ENCODE measurements at places on chromosomes 12 and 14.

DNA sequence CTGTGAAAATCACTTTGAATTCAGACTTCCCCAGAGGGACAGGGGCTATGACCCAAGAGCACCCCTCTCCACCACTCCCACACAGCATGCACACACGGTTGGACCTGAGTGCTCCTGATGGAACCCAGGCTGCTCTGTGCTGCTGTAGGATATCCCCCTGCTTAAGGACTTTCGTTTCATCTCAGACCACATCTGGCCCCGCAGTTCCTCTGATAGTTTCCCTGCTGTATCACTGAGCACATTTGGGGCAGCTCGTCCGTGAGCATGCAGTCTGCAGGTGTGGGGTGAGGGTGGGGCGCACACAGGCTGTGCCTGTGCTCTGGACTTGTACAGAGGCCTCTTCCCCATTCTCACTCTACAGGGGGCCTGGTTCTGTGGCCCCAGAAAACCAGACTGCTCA lies 345.2 kb upstream of the FKBP4 start:
- no peak for DNase-seq

DNA sequence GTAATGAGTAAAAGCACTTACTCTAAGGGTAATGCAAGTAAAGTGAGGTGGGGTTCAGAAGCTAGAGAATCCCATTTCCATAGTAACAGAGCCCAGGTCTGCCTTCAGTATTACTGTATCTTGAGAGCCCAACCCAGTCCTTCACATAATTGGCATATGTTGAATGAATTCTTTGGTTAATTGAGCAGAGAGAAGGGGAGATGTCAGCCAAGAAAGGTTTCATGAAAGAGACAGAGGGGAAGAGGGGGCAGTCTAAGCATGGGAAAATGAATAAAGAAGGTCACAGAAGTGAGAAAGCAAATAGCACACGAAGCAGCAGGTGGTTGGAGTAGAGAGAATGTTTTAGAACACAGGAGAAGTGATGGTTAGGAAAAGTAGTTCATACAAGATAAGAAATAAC lies 371.1 kb downstream of the SEC23A start:
- DNase-seq: no peak

GRCh38 chr14:104953097-104953496 lies 25.1 kb downstream of the AHNAK2 start:
- DNase-seq: no peak

- no peak for DNase-seq
Measured at GRCh38 chr14:23639048-23639890, 3.1 kb downstream of the DHRS2 start.

DNA sequence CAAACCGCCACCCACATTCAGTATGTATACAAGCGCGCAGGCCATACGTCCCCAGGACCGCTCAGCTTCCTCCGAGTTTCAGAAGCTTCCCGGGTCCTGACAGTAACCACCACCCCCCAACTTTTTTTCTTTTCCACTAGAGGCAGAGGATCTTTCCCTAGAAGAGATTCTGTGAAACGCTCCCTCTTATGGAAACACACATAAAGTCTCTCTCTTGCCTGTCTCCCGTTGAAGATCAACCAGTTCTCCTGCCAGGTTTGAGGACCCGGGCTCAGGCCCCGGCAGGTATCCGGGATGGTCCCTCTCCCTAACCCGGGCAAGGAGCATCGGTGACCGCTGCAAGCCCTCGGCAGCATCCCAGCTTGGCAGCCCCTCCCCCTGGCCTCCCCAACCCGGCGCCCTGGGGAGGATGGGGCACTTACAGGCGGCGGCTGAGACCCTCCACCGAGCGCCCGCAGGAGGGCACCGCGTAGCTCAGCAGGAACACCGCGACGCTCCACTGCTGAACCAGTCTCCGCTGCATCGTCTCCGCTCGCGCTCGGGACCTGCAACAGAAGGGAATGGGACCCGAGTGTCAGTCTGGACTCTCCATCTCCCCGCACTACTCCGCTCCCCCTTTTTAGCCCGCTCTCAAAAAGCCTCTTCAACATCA lies 3.4 kb downstream of the PTHLH start:
- DNase-seq: no peak

DNA sequence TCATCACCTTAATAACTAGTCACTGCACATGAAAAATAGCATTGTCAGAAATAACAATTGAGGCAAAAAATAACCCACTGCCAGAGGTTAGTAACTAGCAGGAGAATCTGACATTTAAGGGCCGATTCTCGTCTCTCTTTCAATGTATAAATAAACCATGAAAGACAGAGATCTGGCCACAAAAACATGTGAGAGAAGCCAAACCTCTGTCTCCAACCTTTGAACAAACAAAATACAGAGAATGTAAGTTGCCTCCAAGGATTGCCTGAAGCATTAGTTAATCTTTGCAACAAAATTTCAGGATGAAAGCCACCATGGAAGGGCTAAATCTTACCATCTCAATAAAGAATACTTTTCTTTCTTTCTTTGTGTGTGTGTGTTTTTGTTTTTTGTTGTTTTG lies 257.4 kb upstream of the TMTC1 start:
- no peak for DNase-seq

DNA sequence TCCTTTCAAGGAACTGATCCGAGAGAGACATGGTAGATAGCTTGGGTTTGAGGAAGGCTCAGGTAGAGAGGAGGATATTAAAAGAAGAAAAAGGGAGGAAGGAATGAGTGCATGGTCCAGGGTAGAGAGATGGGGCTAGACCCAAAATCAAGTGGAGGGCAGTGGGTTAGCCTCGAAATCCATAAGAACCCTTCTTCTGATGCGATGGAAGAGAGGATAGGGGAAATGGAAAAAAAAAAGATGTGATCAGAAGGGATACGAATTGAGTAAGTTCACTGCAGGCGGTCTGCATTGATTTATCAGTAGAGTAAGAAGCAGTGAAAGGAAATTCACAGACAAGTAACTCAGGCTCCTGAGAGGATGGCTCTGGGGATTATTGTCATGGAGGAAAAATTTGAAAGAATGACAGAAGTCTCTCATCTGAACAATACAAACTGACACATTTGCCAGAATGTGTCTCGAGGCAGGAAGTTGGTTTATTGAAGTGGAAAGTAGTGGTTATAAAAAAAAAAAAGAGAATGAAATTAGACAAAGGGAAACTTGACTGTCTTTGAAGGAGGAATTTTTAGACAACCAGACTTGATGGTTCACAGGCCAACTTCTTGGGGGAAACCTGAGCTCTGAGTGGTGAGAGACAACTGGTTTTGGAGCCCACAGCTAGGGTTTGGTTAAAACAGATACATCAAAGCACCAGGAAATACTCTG lies 10.2 kb downstream of the PPFIBP1 start:
- DNase-seq: no peak

GRCh38 chr14:45838597-45838996 lies 585.6 kb upstream of the MIS18BP1 start:
- no peak for DNase-seq

DNA sequence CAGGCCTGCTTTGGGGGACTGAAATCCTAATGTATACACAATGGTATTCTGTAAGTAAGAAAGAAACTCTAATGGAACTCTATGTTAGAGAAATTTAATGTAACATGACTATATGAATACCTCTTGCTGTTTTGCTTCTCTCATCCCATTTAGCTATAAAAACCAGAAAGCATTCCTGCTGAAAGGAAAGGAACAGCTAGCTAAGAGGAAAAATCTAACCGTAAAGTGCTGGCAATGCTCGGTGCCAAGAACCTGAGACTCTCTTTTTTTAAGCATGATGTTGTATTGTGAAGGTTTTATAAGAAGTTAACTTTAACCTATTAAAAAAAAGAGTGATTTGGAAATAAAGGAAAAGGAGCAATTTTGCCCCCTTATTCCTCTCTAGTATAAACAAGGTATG lies 75.6 kb upstream of the DACT1 start:
- DNase-seq: no peak

DNA sequence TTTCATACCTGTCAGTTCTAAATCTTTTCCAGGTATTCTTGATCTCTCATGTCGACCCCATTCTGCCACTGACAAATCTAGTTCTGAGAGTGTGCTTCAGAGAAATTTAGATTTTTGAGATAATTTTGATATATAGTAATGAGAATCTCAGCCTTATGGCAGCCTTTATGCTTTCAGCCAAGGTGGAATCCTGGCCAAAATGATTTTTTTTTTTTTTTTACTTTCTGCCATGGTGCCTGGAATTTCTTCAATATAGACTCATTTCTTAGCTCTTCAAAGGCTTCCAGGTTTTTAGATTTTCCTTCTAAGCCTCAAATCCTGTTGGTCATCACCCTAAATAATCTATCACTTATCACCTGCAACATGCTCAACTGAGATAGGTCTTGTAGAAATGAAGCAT lies 926.6 kb downstream of the NRXN3 start:
- no peak for DNase-seq

- DNase-seq: no peak
Measured at GRCh38 chr14:103194256-103195045, 71.2 kb downstream of the TNFAIP2 start.

GRCh38 chr14:96224480-96225096 lies 19.9 kb downstream of the BDKRB2 start:
- DNase-seq: no peak

- DNase-seq: no peak
Measured at GRCh38 chr12:93168751-93169150, 209.0 kb upstream of the NUDT4 start.

GRCh38 chr14:54931598-54932340 lies 29.1 kb upstream of the GCH1 start:
- DNase-seq: no peak

DNA sequence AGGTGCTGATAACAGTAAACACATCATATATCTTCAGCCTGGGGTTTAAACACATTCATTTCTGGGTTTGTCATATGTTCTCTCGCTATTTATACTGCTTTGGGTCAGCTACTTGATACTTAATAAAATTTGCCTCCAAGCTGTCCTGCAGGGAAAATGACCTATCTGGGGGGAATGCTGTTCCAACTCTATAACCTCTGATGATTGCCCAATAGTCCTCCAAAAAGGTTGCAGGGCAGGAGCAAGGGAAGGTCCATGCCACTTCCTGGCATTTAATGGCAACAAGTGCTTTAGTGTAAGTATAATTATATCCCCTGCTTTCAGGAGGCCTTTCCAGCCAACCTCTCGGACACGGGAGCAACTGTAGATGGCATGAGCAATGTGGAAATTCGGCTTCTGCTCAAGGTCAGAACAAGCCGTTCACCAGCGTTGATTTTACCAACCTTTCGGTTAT lies 198.0 kb upstream of the EEA1 start:
- no peak for DNase-seq

GRCh38 chr14:25150934-25151790 lies 101.2 kb upstream of the STXBP6 start:
- DNase-seq: peak; percentile 48

DNA sequence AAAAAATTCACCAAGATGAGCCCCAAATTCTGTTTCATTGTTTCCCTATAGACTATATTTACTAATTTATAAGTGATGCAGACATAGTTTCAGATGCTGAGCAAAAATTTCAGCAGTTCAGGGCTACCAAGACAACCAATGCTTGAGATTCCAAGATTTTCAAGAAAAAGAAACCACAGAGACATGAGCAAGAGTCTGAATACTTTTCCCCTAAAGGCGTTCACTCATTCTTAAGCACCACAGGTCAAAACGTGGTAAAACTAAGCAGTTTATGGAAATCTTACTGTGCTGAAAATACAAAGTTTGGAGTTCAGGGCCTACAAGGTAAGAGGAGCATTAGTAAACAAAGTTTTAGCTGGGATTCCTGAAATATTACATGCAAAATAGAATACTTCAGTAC lies 221.2 kb downstream of the KCNH5 start:
- no peak for DNase-seq

- DNase-seq: no peak
Measured at GRCh38 chr14:79260406-79260805, 950.9 kb downstream of the DIO2 start.

DNA sequence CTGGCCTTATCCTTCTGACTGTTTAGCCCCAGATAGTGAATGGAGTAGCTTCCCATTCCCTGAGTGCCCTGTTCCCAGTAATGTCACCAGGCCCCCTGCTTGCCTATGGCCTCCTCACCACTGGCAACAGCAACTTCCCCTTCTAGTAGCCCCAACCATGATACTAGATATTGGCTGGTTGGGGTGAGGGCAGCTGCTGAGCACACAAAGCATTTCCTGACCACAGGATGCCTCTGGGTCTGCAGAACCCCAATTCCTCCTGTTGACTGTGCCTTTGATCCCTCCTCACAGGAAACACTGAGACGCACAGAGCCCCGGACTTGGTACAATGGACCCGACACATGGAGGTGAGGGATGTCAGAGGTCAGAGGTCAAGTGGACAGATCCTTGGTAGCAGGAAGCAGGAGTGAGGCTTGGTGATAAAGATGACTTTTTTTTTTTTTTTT lies 597 bp downstream of the SOAT2 start:
- DNase-seq: no peak

DNA sequence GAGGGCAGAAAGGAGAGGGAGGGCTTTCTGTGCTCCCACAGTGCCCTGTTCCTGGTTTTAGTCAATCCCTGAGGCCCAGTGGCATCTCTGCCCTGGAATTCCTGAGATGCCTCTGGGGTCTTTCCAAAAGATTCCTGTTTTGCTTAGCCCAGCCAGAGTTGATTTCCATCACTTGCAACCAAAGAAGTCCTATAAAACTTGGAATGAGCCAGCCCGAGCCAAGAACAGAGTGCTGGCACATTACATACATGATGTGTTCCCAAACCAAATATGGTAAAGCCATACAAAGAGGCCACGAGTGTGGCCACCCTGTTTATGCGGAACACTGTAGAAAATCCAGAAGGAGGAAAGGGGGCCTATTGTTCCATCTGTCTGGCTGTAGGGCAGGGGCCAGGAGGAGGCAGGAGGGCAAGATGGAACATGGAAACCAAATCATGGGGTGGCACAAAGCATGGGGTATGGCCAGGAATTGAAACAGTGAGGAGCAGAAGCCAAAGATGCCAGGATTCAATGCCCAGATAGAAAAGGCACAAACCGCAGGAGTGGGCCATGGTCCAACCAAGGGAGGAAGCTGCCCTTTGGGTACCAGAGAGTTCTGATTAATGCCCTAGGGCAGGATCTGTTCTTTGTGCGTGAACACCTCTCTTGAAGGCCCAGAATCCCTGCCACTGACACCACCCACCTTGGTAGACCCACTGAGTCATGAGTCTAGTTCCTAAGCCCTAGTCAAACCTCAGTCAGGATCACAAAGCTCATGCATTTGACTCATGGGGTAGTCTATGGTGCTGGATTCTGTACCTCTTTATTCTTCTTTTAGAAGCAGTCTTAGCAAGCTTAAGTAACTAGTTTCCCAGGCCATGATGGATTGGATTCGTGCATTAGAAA lies 75.2 kb downstream of the LRRC74A start:
- DNase-seq: no peak
